ENCODE measurements at places on chromosomes 16 and 17.
A peak's percentile ranks its signal among the peaks of the same experiment; 100 is the strongest.

GRCh38 chr17:64218066-64218465 is 45.0 kb downstream of the TEX2 start:
- DNase-seq: no peak

GRCh38 chr17:38916771-38917170 is 8.6 kb upstream of the LASP1NB start:
- DNase-seq: no peak

DNA sequence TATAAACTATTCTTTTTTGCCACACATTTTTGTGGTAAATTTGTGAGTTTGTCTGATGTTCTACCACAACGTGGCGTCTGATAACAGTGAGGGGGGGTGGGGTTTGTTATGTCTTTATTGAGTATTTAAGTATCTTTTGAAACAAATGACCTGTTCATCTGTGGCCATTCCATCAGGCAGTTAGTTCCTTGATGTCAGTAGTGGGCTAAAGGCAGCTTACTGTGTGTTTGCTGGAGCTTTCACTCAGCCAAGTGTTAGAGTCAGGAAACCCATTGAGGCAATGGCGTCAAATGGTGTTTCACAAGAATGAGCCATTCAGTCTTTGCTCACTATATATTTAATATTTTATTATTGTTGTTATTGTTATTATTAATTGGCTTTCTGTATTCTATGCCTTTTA is 28.0 kb downstream of the NQO1 start:
- DNase-seq: no peak

- no peak for DNase-seq
Observed at GRCh38 chr17:43832168-43832975, 574 bp downstream of the MPP3 start.

DNA sequence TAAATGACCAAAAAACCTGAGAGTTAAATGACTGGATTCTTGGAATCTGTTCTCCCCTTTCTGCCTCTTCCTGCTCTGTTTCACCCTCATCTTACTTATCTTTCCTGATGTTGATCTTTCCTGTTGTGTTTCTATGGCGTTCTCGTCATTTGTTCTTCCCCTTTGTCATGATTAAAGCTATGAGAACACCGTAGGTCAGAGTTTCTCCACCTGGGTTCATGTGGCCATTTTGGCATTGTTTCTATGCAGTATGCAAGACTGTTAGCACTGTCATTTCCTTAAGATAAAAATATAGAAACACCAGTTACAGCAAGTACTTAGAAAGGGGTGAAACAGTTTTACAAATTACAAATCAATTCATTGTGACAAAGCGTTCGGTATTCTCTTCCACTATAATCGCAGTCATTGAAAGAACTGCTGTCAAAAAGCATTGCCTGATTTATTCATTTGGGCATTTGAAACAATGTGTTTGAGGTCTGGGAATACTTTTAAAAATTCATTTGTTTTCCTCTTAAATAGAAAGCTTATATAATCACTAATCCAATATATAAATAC is 166.0 kb downstream of the PHKB start:
- no peak for DNase-seq

- DNase-seq: peak; percentile 99
Observed at GRCh38 chr17:43483674-43484551, at the start of gene DHX8. Gene DHX8 (plus strand): TSS chr17:43483975. CDS start chr17:43484038, 63 bp downstream.

DNA sequence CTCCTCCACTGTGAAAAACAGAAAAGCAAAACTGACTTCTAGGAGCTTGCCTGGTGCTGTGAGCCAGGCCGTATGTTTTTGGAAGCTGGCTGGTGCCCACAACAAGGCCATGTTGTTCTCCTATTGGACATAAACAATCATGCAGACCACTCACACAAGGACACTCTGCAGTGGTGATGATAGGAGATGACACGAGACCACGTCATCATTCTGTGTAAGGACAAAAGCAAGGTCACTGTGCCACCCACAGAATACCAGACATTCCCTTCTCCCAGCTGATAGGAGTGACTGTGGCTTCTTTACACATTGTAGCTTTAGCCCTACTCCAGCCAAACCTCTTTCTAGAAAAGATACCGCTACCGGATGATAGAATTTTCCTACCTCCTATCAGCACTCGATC is 47.7 kb upstream of the LCMT1 start:
- no peak for DNase-seq

GRCh38 chr17:80315517-80316182 is 55.0 kb downstream of the RNF213 start:
- DNase-seq: no peak

- no peak for DNase-seq
Observed at GRCh38 chr16:57167538-57167937, 18.3 kb downstream of the PSME3IP1 start.

GRCh38 chr16:53865494-53865863 is 161.5 kb downstream of the FTO start:
- DNase-seq: no peak

GRCh38 chr16:84597528-84597896 is 20.4 kb downstream of the COTL1 start:
- no peak for DNase-seq

- peak; percentile 47 for DNase-seq
Observed at GRCh38 chr16:569445-570254, at the start of gene PIGQ. Gene PIGQ (plus strand): TSS chr16:569968. CDS start chr16:574075, 4,107 bp downstream.

DNA sequence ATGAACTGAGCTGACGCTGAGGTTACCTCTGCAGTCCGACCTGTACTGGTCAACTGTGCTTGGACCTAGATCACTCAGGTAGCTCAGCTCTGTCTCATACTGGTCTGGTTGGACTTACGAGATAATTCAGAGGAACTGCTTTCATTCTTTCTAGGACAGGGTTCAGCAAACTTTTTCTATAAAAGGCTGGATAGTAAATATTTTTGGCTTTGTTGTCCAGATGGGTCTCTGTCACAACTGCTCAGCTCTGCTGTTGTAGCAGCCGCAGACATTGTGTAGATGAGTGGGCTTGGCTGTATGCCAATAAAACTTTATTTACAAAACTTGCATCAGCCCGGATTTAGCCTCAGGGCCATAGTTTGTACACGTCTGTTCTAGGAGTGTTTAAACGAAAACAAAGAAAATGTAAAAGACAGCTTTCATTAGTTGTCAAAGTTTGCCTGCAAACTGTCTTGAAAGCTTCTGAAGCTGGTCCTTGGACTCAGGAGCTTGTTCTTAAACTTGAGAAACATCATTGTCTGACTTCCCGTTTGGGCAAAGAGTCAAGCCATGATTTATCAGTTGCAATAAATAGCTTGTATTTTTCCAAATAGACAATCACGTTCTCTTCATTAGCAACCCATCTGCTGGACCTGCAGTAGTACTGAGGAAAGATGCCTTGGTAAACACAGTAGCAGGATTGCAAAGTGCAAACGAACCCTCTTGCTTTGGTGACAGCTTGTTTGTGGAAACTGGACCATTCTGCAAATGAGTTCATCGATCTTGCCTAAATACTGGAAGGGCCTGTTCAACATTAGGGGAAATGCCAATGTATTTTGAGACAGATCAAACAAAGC is 253.4 kb downstream of the SNX29 start:
- no peak for DNase-seq

DNA sequence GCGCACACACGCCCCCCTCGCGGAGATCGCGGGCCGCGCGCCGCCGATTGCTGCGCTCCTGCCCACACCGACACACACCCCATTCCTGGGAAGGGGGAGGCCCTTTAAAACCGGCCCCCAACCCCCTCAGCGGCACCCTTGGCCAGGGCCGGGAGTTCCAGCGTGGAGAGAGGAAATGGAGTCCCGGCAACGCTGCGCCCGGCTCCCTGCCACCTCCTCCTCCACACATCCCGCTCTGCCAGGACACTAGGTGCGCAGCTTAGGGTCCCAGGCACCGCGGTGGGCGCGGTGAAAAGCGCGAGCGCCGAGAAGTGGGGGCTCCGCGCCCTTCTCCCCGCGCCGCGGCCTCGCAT is 397 bp downstream of the CDC42EP4 start:
- no peak for DNase-seq

GRCh38 chr17:3012926-3013581 is 50.4 kb downstream of the OR1D5 start:
- no peak for DNase-seq

DNA sequence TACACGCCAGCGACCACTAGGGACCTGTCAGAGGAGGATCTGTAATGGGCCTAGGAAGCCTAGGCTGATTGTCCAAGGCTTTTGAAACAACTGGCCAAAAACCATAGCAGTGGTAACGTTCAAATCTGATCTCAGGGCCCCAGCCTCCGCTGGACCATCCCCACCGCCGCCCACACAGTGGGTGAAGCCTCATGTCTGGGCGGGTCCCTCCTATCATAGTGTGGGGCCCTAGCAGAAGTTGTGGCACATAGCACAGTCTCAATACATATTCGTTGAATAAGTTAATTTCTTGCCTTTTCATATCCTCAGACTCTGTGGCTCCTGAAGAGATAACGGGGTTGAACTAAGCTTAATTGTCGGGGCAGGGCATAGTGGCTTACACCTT is 818 bp downstream of the DPH1 start:
- no peak for DNase-seq

- peak; percentile 44 for DNase-seq
Observed at GRCh38 chr16:87461466-87461991, 31.3 kb downstream of the ZCCHC14 start.

- DNase-seq: no peak
Observed at GRCh38 chr17:7856011-7856810, 1.1 kb downstream of the NAA38 start.

DNA sequence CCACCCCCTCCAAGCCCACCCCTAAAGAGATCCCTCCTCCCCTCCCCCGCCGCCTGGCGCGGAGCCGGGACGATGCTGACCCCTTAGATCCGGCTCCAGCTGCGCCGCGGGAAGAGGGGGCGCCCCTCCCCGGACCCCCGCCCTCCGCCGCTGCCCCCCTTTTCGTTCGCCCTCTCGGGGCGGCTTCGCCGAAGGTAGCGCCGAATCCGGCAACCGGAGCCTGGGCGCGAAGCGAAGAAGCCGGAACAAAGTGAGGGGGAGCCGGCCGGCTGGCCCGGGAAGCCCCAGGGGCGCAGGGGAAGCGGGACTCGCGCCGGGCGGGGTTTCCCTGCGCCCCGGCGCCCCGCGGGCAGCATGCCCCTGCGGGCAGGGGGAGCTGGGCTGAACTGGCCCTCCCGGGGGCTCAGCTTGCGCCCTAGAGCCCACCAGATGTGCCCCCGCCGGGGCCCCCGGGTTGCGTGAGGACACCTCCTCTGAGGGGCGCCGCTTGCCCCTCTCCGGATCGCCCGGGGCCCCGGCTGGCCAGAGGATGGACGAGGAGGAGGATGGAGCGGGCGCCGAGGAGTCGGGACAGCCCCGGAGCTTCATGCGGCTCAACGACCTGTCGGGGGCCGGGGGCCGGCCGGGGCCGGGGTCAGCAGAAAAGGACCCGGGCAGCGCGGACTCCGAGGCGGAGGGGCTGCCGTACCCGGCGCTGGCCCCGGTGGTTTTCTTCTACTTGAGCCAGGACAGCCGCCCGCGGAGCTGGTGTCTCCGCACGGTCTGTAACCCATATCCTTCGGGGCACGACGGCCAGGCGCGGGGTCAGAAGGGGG is 623 bp downstream of the CACNA1G start:
- DNase-seq: no peak

- no peak for DNase-seq
Observed at GRCh38 chr16:13077816-13078215, 176.4 kb downstream of the SHISA9 start.

- DNase-seq: no peak
Observed at GRCh38 chr17:73592079-73592415, 52.2 kb downstream of the SDK2 start.

- no peak for DNase-seq
Observed at GRCh38 chr17:80419255-80419654, 4.3 kb downstream of the ENDOV start.

DNA sequence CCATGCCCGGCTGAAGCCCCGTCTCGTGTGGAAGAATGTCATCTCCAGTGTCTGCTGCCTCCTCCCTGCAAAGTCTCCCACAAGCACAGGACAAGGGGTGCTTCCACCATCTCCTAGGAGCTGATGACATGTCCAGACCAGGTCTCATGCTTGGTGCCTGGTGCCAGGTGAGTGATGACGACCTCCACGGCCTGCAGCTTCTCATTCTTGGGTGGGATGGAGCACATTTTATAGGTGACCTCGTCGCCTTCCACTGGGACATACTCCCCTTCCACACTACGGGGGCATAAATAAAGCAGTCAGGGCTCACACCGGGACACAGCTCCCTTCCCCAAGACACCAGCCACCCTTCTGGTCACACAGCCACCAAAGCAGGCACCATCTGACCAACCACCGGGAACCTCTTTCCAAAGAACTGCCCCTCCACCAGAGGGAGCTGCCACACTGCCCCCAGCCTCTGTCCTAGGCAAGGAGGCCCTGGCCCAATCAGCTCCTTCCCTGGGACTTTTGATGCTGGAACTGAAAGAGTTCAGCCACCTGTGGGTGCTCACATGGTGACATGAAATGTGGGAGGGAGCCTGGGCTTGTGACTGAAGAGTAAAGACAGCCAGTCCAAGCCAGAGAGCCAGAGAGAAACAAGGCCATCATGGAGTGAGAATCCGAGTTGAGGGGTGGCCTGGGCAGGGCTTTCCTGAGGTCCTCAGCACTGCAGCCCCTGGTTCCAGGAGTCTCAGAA is 13.6 kb downstream of the CARHSP1 start:
- no peak for DNase-seq

DNA sequence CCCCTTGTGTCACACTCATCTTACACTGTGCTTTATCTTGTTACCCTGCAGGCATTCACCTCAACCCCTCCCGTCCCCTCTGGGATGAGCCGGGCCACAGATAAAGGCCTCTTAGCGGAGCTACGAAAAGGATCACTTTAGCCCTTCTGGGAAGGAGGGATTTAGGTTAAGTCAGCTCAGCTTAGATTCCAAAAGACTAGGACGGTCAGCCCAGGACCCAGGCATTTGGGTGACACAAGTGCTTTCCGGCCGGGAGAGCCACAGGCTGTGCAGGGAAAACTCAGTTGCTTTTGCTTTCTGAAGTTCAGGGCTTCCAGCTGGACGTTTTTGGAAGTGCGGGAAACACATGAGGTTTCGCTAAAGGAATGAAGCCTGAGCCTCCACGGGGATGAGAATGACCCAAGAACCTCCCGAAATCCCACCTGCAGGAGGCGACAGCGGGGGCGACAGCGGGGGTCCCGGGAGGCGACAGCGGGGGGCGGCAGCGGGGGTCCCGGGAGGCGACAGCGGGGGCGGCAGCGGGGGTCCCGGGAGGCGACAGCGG is 11.6 kb upstream of the METRNL start:
- DNase-seq: no peak

GRCh38 chr16:50600582-50601283 is 52.5 kb downstream of the NKD1 start:
- no peak for DNase-seq

DNA sequence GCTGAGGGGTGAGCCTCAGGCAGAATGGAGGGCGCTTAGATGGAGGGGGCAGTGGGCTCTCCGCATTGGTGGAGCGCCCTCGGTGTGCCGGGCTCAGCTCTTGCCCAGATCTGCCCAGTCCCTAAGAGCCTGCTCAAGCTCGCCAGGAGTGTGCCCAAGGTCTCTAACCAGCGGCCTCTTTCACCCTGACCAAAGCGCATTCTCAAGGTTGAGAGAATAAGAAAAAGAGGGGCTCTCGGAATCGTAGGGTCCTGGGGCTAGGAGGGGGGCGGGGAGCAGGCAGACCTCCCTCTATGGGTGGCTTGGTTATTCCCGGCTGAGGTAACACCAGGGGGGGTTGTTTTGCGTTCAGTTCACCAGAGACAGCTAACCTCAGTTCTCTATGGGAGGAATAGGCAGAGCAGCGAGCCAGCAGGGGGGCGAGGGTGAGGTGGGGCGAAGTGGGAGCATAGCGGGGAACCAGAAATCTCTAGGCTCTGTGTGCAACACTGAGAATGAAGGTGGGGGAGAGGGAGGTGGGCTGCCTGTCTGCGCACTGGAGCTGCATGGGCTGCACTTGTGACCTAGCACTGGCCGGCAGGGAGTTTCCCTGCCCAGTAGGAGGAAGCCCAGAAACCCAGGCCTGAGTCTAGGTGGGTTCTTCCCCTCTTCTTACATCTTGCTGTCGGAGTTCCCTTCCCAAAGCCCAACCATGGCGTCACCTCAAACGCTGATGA is 3.0 kb downstream of the TMEM132E start:
- no peak for DNase-seq
